Gastroesophageal sphincter (tissue), 4 donors: ENCODE measurements at places on chromosomes 2 and 18.
A peak's percentile ranks its signal among the peaks of the same experiment; 100 is the strongest.

DNA sequence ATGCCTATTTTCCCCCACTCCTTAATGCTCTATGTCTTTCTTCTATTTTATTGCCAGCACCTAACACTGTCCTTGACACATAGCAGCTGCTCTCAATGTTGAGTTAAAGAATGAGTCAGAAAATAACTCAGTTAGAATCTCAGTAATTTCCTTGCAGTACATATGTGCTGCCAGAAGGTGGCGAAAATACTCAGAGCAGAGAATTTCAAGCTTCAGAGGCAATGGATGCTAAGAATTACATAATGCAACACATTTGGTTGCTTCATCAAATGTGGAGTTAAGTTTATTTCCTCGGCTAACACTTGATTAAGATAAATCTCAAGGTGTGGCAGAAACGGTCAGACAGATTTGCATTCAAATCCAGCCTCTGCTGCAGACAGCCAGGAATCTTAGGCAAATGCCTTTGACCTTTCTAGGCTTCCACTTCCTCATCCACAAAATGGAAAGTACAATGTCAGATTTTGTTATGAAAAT is 105.6 kb downstream of the VSNL1 start:
- H3K4me3 ChIP-seq: no peak overlapping the region
- no peaks in the 10 kb centered on the region for H3K36me3 ChIP-seq
- H3K27me3 ChIP-seq: no peaks in the 10 kb centered on the region
- H3K27ac ChIP-seq: no peak overlapping the region
- peak; percentile 80 for ATAC-seq

DNA sequence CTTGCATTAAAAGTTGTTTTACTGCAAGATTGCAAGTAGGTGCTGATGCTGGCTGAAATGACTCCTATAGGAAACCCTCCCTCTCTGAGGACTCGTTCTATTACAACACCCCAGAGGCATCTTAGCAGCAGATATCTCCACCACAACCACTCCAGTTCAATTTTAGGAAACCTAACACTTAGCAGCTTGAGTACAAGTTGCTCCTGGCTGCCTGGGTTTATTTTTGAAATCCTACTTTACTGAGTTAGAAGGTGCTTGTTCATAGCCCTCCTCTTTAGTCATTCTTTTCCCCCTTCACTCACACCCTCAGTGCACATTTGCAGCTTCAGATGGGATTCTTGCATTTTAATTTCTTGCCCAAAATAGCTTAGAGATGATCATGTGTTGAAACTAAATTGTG is 111.5 kb downstream of the MTCL1 start:
- H3K4me3 ChIP-seq: no peak overlapping the region
- no peak for ATAC-seq
- peaks cover 51% of the 10 kb centered on the region for H3K36me3 ChIP-seq

GRCh38 chr2:74861531-74861930 is 27.6 kb downstream of the HK2 start:
- H3K4me3 ChIP-seq: no peak overlapping the region
- H3K27ac ChIP-seq: no peak overlapping the region
- no peaks in the 10 kb centered on the region for H3K4me1 ChIP-seq
- no peak for ATAC-seq
- no peaks in the 10 kb centered on the region for H3K36me3 ChIP-seq
- no peaks in the 10 kb centered on the region for H3K27me3 ChIP-seq

- no peak overlapping the region for H3K4me3 ChIP-seq
- H3K27ac ChIP-seq: no peak overlapping the region
- no peak for ATAC-seq
- H3K36me3 ChIP-seq: no peaks in the 10 kb centered on the region
- no peaks in the 10 kb centered on the region for H3K4me1 ChIP-seq
- peaks cover 1% of the 10 kb centered on the region for H3K27me3 ChIP-seq
These were observed 22.2 kb downstream of the SMIM21 start for GRCh38 chr18:75405351-75405750.

DNA sequence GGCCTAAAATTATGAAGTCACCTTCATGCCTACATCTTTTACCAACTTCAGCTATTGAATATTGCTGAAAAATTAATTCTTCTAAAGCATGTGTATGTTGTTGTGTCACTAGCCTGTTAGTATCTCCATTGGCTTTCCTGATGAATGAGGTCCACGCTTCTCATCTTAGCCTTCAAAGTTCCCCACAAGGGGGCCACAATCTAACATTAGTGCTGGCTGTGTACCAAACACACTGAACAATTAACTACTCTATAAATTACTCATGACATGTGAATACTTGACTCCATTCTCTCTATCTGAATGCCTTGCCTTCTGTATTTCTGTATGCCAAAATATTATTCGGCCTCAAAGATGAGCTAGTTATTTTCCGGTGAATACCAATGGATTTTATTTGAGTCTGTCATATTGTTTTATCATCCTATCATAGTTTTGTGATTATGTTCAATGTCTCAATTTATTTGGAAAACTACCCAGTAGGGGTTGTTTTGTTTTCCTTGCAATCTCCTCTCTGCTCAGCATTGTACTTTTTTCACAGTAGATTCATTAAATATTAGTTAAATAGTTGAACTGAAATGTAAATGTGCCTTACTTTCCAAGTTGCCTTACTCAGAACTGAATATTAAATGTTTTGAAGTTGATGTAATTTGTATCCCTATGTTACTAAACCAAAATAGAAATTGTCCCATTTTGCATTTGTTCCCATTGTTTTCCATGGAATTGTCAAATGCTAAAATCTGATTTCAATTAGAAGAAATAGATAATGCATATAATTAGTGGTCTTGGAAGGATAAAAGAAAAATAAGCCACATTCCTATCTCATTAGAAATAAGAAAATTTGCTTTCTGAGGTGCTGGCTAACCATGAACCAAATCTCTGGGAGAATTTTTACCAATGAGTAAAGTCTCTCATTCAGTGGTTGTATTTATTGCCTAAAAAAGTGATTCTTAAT is 208.4 kb upstream of the COL3A1 start:
- no peaks in the 10 kb centered on the region for H3K36me3 ChIP-seq
- no peak overlapping the region for H3K27ac ChIP-seq
- H3K4me3 ChIP-seq: no peak overlapping the region
- no peaks in the 10 kb centered on the region for H3K4me1 ChIP-seq

GRCh38 chr2:151071382-151071781 is 190.3 kb downstream of the RBM43 start:
- no peak overlapping the region for H3K4me3 ChIP-seq
- H3K27me3 ChIP-seq: no peaks in the 10 kb centered on the region
- no peaks in the 10 kb centered on the region for H3K4me1 ChIP-seq
- ATAC-seq: no peak
- H3K27ac ChIP-seq: no peak overlapping the region

DNA sequence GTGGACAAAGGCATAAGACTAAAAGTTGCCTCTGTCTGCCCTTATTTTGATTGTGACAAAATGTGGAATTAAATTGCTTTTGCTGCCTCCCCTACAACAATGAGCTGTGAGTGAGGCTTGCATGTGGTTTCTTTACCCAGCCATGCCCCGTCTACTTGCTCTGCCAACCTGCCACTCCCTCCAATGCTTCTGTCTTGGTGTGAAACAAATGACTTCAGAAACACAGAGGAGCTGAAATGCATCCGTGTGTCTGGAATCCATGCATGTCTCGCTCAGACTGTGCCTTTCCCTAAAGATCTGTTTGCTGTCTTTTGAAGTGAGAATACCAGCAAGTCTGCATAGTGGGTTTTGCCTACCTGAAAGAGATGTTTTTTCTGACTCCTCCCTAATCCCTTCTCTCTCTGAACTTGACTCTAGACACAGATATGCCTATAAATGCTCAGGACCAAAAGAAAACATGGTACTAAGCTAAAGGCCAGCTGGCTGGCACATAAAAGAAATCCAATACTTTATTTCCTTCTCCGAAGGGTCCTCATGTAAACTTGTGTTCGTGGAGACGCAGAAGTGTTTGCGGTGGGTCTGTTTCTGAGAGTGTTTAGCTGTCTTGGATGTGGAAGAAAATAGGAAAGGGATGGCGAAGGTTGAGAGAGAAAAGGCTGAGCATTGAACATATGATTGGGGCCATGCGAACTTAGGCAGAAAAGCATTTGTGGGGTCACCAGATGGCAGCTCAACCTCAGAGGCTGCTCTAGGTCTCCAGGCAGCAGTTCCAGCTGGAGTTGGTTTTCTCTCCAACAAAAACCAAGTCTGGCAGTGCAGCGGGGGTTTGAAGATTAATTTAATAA is 120.5 kb downstream of the CCBE1 start:
- no peak overlapping the region for H3K4me3 ChIP-seq
- no peaks in the 10 kb centered on the region for H3K4me1 ChIP-seq
- no peak overlapping the region for H3K27ac ChIP-seq

DNA sequence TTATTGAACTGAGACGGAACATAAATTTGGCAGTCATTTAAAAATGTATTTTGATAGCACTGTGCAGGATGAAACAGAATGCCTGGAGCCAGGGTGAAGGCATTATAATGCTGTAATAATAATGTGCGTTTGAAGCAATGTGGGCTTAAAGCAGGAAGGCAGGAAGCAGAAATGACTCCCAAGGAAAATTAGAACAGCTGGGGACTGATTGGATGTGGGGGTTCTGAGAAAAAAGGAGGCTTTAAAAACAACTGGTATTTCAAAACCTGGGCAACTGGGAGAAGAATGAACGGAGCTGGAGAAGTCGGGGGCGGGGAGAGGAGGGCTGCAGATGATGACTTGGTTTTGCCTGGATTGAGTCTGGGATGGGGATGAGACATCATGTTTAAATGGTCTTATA is 12.6 kb downstream of the FAM124B start:
- no peak overlapping the region for H3K27ac ChIP-seq
- no peaks in the 10 kb centered on the region for H3K27me3 ChIP-seq
- no peak overlapping the region for H3K4me3 ChIP-seq

GRCh38 chr18:35378574-35378896 is 1.4 kb upstream of the ZNF396 start:
- H3K27me3 ChIP-seq: no peaks in the 10 kb centered on the region
- peaks cover 5% of the 10 kb centered on the region for H3K36me3 ChIP-seq
- no peak overlapping the region for H3K27ac ChIP-seq
- H3K4me3 ChIP-seq: no peak overlapping the region

DNA sequence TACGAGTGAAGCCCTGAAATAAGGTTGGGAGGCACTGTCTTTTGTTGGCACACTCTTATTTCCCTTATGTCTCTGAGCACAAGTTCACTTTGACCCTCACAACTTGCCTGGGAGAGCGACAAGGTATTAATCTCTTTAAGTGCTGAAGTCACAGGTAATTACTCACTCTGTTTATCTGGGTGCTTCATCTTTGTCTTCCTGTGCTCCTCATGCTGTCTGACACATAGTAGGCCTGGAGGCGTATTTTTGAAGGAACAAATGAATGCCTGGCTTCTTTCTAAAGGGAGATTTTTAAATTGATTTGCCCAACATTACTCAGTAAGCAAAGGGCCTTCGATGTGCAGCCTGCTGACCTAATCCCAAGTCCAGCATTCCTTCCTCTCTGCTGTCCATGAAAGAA is 507.1 kb upstream of the TNP1 start:
- peak overlapping the region; percentile 58 for H3K27ac ChIP-seq
- H3K36me3 ChIP-seq: no peaks in the 10 kb centered on the region
- H3K4me1 ChIP-seq: peaks cover 4% of the 10 kb centered on the region
- no peaks in the 10 kb centered on the region for H3K27me3 ChIP-seq

DNA sequence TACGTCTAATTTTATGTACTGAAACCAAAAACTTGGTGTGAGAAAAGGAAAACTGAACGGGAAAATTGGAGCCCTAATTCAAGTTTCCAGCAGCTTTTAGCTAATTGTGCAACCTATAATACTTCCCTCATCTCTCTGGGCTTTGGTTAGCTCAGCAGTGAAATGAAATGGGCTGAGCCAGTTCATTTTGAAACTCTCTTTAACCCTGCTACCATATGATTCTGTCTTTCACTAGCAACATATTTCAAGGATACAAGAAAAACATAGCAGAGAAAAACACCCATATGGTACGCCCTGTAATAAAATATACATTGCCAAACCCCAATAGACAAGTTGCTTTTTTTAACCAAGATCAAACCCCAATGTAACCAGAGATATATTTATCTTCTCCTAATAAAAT is 799 bp downstream of the SYT4 start:
- H3K4me3 ChIP-seq: no peak overlapping the region
- no peaks in the 10 kb centered on the region for H3K36me3 ChIP-seq
- peaks cover 14% of the 10 kb centered on the region for H3K27me3 ChIP-seq
- no peak overlapping the region for H3K27ac ChIP-seq
- no peak for ATAC-seq

DNA sequence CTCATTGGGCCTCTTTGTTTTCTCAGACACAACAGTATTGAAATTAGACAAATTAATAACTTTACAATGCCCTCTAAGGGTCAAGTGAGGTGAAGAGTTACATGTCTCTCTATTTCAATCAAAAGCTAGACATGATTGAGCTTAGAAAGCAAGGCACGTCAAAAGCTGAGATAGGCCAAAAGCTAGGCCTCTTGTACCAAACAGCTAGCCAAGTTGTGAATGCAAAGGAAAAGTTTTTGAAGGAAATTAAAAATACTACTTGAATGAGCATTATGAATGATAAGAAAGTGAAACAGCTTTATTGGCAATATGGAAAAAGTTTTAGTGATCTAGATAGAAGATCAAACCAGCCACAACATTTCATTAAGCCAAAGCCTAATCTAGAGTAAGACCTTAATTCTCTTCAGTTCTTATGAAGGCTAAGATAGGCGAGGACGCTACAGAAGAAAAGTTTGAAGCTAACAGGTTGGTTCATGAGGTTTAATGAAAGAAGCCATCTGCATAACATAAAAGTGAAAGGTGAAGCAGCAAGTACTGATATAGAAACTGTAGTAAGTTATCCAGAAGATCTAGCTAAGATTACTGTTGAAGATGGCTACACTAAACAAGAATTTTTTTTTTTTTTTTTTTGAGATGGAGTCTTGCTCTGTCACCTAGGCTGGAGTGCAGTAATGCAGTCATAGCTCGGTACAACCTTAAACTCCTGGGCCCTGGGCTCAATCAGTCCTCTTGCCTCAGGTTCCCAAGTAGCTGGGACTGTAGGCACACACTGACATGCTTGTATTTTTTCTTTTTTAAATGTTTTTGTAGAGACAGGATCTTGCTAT is 65.5 kb downstream of the FAM117B start:
- ATAC-seq: no peak
- no peak overlapping the region for H3K27ac ChIP-seq
- H3K27me3 ChIP-seq: no peaks in the 10 kb centered on the region
- no peak overlapping the region for H3K4me3 ChIP-seq
- H3K4me1 ChIP-seq: no peaks in the 10 kb centered on the region

GRCh38 chr2:1745171-1746023 is 1.1 kb upstream of the PXDN start:
- peak overlapping the region; percentile 91 for H3K4me3 ChIP-seq
- no peak for ATAC-seq
- peak overlapping the region; percentile 98 for H3K27ac ChIP-seq
- H3K36me3 ChIP-seq: no peaks in the 10 kb centered on the region
- peaks cover 12% of the 10 kb centered on the region for H3K27me3 ChIP-seq
